ENCODE measurements at places on chromosomes 6 and 20. TPM values are rescaled to one million over a fixed set of nuclear protein-coding genes. Genes with fewer than 3 reads are reported as not detected.
A peak's percentile ranks its signal among the peaks of the same experiment; 100 is the strongest.

GRCh38 chr6:116393430-116393829 is 22.7 kb downstream of the DSE start:
- no peak for DNase-seq

- no peak for DNase-seq
Measured at GRCh38 chr6:52283111-52283510, 1.4 kb downstream of the MCM3 start.

DNA sequence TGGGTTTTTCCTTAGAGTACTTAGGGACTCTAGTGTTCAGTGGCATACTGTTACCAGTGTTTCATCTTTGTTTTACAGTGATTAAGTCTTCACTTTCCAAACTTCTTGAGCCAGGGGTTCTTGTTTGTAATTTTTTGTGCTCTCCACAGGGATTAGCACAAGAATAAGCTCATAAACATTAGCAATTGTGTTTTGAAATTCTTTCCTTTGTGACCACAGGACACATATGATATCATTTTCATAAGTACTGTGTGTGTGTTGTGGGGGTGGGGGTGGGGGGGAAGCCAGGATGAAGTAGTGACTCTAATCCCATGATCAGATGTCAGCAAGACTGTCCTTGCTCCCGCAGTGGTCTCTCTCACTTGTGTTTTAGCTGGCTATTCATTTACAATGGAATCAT is 101.5 kb upstream of the SCP2D1 start:
- DNase-seq: no peak

GRCh38 chr6:2378891-2379652 is 133.7 kb upstream of the GMDS start:
- peak; percentile 35 for DNase-seq

DNA sequence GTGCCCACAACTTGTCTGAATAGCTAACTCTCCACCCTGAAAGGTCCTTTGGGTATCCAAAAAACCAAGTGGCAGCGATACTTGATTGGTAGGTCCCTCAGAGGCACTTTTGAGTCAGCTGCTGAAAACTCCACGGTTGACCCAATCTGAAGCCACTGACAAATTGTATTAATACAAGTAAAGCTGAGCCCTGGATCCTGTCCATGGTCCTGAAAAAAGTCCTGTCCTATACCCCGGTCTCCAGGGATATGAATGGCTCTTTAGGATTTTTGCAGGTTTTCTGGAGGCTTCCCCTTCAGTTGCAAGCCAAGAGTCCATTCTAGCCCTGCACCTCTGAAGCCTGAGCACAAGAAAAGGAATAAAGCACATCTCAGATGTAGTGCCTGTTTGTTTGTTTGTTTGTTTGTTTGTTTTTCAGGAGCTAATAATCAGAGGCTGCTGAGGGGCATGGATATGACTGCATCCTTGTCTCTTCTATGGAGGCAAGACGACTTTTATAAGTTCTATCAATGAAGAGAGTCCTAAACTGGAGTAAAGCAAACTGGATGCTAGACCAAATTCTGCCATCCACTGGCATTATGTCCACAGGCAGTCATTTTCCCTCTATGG is 1.7 kb upstream of the SLC12A5 start:
- DNase-seq: peak; percentile 54

DNA sequence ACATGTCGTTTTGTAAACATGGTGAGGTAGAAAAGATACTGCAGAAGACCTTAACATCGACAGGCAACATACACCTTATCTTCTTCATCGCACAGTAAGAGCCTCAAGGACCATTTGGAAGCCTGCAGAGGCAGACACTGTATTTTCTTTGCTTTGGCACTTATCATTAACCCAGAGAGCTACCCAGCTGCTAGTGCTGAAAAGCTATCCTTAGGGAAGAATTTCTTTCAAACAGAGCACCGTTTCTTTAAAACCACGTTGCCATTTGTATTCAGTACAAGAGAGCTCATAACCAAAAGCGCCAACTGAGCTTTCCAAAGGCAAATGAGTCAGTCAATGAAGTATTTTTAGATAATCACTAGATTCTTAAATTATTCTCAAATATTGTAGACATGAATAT is 306.6 kb downstream of the EPM2A start:
- no peak for DNase-seq

DNA sequence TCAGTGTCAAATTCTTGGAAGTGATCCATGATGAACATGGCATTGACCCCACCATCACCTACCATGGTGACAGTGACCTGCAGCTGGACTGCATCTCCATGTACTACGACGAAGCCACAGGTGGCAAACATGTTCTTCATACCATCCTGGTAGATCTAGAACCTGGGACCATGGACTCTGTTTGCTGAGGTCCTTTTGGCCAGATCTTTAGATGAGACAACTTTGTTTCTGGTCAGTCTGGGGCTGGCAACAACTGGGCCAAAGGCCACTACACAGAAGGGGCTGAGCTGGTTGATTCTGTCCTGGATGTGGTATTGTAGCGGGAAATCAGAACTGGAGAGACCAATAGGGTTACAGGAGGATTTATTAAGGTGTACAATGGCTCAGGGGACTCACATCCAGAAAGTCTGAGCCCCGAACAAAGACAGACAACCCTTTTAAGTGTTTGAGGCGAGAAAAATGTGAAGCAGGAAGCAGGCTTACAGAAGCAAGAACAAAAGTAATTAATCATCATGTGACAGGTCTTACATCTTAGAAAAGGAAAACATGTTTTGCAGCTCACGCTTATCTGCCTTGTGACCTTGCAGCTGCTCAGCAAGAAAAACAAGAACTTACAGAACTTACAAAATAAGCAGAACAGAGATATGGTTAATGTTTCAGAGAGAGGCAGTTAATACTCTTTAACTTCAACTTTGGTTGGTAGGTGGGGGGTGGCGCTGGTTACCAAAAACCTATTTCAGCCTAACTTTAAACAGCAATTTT is 58.8 kb upstream of the MOCS1 start:
- DNase-seq: no peak

DNA sequence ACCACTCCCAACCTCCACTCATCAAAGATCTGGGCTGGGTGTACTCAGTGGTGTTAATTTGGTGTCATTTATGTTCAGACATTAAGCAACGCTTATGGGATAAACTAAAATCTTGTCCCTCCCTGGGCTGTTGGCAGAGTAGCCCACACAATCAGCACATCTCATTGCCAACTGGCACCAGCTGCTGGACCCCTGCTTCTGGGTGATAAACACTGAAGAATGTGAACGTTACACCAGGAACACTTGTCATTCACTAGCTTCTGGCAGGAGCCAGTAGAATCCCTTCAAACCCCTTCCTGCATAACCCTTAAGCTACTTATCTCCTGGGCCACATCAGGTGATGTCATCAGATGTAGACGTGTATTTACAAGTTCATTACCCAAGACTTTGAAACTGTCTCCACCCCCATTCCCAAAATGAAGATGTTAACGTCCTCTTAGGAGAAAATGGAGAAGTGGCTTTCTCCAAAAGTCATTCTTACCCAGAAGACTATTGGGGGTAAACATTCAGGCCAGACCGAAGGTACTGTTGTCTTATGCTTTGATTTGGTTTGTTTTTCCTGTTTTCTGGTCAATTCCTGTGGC is 107.8 kb upstream of the CD93 start:
- no peak for DNase-seq

PSORS1C1 gene
- 0.29 TPM for total RNA-seq

All from activated naive CD4-positive, alpha-beta T cell treated with anti-CD3 and anti-CD28 coated beads for 36 hours (primary cell).